Esophagus squamous epithelium (tissue), 5 donors: ENCODE measurements at places on chromosomes 2 and 18.

- DNase-seq, result peak; percentile 36
Observed at GRCh38 chr2:85539361-85540132, 579 bp downstream of the MAT2A start.

DNA sequence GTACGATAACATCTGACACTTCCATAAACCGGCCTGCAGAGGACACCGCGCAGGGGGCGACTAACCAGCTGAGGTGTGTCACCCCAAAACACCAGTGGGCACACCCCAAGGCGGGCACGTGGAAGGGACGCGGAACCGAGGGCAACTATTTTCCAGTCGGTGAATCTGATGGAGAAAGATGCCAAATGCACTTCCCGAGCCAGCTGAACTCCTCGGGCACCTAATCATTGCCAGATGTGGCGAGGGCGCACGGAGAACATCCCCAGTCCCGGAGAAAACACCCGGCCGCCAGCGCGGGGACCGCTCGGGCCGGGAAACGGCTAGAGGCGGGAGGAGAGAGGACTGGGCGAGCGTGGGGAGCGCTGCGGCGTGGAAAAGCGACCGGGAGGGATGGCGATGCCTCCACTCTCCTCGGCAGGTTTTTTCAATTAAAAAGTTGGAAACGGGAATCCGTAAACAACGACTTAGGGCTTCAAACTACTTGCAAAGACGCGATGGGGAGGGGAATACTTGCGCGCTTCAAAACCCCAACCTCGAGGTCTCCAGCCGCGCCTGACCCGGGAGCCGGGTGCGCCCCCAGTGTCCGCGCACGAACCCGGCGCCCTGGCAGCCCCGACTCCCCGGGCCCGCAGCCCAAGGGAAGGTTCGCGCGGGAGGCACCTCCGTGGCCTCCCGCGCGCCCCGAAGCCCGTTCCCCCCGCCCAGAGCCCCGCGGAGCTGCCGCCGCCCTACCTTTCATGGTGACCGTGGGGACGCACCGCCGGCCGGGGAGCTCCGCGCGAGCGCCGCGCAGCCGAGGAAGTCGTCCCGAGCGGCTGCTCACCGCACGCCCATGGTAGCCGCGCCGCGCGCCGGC, 497 bp downstream of the COLEC12 start:
- no peak for DNase-seq

DNA sequence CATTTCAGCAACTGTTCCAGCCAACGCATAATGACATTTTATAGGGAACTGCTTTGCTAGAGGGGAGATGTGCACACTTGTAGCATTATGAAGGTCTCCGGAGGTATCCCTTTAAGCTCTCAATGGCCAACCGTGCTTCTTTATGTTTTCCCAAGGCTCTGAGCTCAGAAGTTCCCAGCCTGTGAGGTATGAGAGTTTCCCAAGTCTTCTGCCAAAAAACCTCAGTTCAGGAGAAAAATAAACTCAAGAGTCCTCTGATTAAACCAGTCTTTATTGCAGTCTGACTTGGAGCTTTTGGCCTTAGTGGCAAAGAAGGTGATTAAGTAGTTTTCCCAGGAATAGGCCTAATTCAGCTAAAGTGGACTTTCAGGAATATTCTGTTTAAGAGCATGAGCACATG, 35.4 kb upstream of the ZNF532 start:
- no peak for DNase-seq

GRCh38 chr2:15674637-15675455, 83.2 kb downstream of the DDX1 start:
- no peak for DNase-seq
